Peyer's patch (tissue), 4 donors: ENCODE measurements at places on chromosomes 2 and 18.

GRCh38 chr2:25497229-25497917 lies 155.6 kb upstream of the DNMT3A start:
- no peaks in the 10 kb centered on the region for H3K27me3 ChIP-seq
- no peaks in the 10 kb centered on the region for H3K36me3 ChIP-seq
- H3K27ac ChIP-seq = no peak overlapping the region
- no peak for DNase-seq
- H3K4me1 ChIP-seq = no peaks in the 10 kb centered on the region

DNA sequence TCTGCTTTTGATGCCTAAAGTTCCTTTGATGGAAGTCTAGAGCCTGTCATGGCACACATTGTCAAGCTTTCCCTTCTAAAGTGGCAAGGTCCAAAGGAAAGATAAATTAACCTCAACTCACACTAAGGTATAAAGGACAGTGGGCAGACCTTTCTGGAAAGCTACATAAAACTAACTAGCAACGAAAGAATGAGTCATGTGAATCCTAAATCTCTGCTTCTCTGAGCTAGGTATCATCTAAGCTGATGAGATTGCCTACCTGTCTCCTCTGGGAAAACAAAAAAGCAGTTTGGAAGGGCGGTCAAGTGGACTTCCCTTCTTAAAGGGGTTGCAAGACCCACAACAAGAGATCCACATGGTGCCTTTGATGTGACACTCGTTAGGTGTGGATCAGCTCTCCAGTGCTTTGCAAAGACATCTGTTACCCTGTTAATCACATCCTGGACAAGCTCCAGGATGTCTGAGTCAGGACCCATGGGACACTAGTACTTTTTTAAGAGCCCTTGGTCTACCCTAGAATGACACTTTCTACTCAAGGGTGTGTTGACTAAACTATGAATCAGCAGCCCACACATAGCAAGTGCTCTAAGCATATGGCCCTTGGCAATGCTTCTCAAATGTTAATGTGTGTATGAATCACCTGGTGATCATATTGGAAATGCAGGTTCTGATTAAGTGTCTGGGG lies 173.5 kb downstream of the ALK start:
- DNase-seq = no peak
- no peaks in the 10 kb centered on the region for H3K27me3 ChIP-seq
- H3K36me3 ChIP-seq = no peaks in the 10 kb centered on the region
- no peak overlapping the region for H3K4me3 ChIP-seq

- H3K27ac ChIP-seq = no peak overlapping the region
- H3K4me1 ChIP-seq = no peaks in the 10 kb centered on the region
- no peaks in the 10 kb centered on the region for H3K36me3 ChIP-seq
- no peak for DNase-seq
- H3K4me3 ChIP-seq = no peak overlapping the region
Measured at GRCh38 chr18:78268226-78268988, 711.2 kb upstream of the SALL3 start.

DNA sequence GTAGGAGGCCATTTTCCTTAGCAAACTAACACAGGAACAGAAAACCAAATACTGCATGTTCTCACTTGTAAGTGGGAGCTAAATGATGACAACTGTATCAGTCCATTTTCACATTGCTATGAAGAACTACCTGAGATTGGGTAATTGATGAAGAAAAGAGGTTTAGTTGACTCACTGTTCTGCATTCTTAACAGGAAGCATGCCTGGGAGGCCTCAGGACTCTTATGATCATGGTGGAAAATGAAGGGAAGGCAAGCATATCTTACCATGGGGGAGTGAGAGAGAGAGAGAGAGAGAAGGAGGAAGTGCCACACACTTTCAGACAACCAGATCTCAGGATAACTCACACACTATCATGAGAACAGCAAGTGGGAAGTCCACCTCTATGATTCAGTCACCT lies 105.3 kb downstream of the PARD3B start:
- H3K36me3 ChIP-seq = no peaks in the 10 kb centered on the region
- H3K27me3 ChIP-seq = no peaks in the 10 kb centered on the region

DNA sequence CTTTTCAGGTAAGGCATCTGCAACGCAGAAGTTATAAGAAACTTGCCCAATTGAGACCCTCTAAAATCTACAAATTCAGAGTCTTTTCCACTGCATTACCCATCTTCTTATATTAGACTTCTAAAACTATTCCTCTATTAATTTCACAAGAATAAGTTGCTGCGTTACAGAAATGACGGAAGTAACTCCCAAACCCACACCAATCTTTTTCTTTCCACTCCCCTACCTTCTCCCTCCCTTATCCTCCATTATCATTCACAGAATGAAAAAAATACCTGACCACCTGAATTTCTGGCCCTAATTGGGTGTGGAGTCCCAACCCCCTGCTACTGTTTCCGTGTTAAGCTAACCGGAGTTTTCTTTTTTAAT lies 689 bp downstream of the RPRD1A start:
- peak overlapping the region; percentile 80 for H3K4me3 ChIP-seq
- no peaks in the 10 kb centered on the region for H3K27me3 ChIP-seq
- peak overlapping the region; percentile 89 for H3K27ac ChIP-seq
- no peak for DNase-seq
- H3K36me3 ChIP-seq = no peaks in the 10 kb centered on the region
- H3K4me1 ChIP-seq = no peaks in the 10 kb centered on the region

- no peaks in the 10 kb centered on the region for H3K27me3 ChIP-seq
- H3K4me1 ChIP-seq = no peaks in the 10 kb centered on the region
- DNase-seq = no peak
- no peak overlapping the region for H3K4me3 ChIP-seq
Measured at GRCh38 chr2:179447839-179448447, 183.3 kb upstream of the SESTD1 start.

DNA sequence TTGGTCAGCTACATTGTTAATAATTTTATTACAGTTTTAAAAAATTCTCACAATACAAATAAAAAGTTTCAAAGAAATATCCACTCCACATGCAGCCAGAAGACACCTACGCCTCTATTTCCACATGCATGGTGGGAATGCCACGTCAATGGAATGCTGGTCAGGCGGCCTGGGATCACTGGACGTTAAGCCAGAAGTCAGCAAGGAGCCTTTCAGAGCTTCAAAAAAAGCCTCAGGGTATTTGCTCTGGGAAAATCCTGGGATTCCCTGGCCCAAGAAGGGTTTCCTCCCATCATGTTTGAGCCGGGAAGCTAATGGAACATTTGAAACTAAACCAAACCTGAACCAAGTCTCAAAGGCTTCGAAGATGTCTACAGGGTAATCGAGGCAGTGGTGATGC lies 241.9 kb upstream of the PXDN start:
- no peaks in the 10 kb centered on the region for H3K36me3 ChIP-seq
- no peaks in the 10 kb centered on the region for H3K4me1 ChIP-seq
- DNase-seq = no peak
- no peaks in the 10 kb centered on the region for H3K27me3 ChIP-seq
- no peak overlapping the region for H3K27ac ChIP-seq

- H3K4me3 ChIP-seq = no peak overlapping the region
- DNase-seq = no peak
- H3K27ac ChIP-seq = peak overlapping the region; percentile 65
- peaks cover 4% of the 10 kb centered on the region for H3K4me1 ChIP-seq
- no peaks in the 10 kb centered on the region for H3K27me3 ChIP-seq
Measured at GRCh38 chr18:55402731-55403405, 185.1 kb downstream of the TCF4 start.

DNA sequence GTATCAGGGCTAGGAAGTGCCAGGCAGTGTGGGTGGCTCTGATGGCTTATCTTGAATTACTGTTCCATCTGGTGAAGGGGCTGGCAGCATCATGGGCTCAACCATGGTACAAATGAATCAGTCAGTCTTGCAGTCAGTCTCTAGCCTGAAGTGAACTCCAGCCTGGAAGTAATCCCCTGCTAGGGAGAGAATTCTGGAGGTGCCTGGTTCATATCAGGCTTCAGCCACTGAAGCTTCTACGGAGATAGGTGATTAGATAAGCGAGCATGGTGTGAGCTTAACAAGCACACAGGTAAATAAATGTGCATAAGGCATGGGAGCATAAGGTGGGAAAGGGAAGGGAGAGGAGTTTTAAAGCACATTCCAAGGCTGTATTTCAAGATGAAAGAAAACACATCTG lies 541.7 kb downstream of the MBD2 start:
- no peaks in the 10 kb centered on the region for H3K36me3 ChIP-seq
- no peak overlapping the region for H3K4me3 ChIP-seq
- no peak overlapping the region for H3K27ac ChIP-seq

DNA sequence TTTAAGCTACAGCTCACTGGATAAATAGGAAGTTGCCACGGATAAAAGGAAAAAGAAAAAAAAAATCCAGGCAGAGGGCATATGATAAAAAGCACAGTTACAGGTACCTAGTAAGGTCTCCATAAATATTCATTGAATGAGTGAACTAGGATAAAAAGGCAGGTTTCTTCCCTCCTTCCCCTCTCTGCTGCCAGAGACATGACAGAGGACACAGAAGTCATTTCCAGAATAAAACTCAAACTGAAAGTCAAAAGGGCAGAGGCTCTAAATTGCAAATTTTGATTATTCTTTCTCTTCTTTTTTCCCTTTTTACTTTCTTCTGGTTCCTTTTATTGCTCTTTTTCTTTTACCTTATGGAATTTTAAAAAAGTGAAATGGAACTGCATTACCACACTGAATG lies 7.7 kb downstream of the CD302 start:
- H3K4me3 ChIP-seq = no peak overlapping the region
- no peaks in the 10 kb centered on the region for H3K27me3 ChIP-seq
- H3K27ac ChIP-seq = no peak overlapping the region
- H3K4me1 ChIP-seq = no peaks in the 10 kb centered on the region
- no peak for DNase-seq
